Stimulated activated naive CD4-positive, alpha-beta T cell (primary cell): ENCODE measurements at places on chromosomes 1 and 21.

DNA sequence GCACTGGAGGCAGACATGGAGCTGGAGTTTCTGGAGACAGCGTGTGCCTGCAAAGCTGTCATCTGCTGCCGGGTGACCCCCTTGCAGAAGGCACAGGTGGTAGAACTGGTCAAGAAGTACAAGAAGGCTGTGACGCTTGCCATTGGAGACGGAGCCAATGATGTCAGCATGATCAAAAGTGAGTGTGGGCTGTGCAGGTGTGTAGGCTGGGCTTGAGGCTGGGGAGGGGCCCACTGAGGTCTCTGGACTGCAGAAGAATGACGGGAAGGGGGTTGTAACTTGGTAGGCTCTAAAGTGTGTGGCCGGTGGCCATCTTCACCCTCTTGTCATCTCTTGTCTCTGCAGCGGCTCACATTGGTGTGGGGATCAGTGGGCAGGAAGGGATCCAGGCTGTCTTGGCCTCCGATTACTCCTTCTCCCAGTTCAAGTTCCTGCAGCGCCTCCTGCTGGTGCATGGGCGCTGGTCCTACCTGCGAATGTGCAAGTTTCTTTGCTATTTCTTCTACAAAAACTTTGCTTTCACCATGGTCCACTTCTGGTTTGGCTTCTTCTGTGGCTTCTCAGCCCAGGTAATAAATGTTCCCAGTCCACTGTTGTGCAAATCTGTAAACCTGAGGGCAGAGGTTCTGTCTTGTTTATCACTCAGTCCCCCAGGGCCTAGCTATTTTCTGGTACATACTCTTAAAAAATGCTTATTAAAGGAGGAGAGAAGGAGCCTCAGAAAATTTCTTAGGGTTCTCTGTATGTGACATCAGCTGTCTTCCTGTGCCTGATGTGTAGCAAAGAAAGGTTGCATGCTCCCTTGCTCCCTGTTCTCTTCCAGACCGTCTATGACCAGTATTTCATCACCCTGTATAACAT is 19.9 kb downstream of the ATP8B2 start:
- peak; percentile 55 for DNase-seq

GRCh38 chr1:55320891-55321290 is 105.7 kb upstream of the USP24 start:
- no peak for DNase-seq

DNA sequence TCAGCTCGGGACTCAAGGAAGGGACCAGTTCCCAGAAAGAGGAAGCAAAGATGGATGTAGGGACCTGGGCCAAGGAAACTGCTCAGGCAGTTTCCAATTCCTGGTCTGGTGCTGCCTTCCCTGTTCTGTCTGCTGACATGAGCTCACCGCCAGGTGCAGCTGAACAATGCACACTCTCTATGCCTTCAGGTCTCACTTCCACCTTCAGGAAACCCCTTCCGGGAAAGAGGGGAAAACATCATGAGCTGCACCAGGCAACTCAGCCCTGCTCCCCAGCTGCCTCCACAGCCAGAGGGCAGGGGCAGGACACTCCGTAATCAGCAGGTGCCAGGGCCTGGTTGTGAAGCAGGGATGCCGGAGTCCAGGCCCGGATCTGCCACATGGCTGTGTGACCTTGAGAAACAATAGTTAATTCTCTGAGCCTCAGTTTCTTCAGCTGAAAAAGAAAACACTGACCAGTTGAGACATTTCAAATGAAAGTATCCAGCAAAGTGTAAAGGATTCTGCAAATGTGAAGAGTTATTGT is 27.8 kb downstream of the SMIM12 start:
- DNase-seq: no peak

GRCh38 chr1:243474136-243474881 is 218.5 kb downstream of the SDCCAG8 start:
- no peak for DNase-seq

DNA sequence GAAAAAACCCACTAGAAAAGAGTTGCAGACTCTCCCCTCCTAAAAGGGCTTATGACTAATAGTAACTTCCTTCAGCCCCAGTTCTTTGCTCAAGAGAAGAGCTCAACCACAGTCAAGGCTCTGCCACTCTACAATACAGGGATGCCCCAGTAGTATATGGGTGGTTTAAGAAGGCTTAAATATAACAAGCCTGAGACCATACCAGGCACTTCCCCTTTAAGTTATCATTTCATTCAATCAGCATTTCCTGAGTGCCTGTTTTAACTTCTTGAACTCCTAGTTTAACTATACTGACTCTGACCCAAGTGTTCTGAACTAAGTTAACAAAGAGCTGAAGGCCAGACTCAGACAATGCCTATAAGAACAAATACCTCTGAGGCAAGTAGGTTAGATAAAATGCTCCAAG is 19.8 kb downstream of the PRPF38A start:
- DNase-seq: no peak

DNA sequence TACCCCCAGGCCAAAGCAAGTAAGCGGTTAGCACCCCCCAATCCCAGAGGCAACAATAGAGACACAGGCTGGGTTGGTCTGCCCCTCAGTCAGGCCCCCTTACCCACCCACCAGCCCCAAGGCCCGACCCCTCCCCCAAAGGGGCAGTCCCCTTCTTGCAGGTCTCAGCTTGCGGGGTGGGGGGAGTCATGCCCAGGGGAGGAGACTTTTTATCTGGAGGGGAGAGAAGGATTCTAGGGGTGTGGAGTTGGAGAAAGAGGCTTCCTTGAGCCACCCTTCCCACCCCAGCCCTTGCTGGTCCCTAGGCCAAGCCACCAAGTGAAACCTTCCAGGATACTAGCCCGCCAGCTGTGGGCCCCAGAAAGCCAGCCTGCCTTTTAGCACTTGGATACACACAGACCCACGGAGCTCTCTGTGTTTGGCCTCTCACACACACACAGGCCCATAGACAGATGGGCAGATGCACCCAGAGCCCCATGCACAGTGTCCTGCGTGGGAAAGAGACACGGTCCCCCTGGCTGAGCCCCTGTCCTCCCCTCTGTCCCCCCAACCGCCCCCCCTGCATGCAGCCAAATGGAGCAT is 7.1 kb downstream of the TMEM54 start:
- no peak for DNase-seq

DNA sequence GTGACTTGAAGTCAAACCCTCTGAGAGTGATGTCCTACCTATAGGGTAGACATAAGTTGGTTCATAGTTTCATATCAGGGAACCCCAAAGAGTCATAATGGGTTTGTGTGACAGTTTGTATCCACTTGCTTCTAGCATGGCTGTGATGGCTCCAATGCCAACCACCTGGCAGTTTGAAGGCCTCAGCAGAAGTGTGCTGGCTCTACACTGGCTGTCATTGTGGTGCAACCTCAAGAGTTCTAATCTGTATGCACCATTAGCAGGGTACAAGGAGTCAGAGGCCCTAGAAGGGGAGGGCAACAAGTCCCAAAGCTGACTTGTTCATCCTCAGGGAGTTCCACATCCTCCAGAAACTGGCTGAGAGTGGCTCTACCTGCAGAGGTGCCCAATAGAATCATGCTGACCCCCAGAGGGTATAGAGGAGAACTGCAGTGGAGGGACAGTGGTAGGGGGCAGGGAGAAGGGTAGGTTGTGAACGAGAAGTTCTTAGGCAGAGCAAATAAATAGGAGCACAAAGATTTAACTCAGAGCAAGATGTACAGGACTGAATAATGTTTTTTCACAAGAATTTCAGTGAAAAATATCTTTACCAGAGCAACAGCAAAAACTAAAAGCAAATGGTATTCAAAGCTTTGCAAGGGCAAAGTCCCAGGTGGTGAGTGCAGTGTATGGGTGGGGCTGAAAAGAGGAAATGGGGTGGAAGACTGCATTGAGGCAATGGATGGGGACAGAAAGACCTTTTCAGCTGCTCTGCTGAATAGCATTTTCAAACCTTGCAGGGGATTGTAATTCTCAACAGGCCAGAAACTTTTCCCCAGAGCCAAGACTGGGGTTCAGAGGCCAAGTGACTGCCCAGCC is 3.2 kb downstream of the FCRL2 start:
- no peak for DNase-seq

DNA sequence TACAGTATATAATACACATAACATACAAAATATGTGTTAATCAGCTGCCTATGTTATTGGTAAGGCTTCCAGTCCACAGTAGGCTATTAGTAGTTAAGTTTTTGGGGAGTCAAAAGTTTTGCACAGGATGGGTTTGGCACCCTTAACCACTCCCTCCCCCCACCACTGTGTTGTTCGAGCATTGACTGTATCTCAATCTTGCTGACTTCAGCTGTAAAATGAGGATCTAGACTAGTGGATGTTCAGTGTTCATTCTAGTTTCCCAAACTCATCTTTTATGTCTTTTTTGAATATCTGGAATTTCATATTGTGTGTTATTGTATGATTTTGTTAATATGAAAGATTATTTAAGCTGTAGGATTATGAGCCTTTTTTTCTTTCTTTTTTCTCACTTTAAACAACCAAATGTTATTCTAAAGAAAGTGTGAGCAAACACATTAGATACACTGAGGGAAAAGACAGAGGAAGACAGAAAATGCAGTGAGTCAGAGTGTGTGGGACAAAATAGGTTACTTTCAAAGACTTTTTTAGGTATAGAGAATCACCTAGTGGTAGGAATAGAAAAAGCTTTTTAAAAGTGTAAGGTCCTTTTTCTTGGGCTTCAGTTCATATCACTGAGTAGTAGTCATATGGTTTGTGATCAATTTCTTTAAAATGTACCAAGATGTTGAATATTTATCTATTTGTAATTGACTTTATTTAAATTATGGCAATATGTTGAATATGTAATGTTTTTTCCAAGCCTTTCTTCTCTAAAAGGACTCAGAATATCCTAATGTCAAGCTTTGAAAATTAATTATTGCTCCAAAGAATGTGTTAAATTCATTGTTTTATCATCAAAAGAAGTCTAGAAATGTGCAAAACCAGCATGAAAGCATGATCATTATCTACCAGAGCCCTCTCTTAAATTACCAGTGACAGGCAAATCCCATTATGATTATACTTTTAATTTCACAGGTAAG is 17.9 kb upstream of the CENPF start:
- no peak for DNase-seq

GRCh38 chr21:32147041-32147440 is 131.8 kb downstream of the MIS18A start:
- no peak for DNase-seq

- DNase-seq: no peak
Measured at GRCh38 chr1:221192055-221192454, 312.8 kb downstream of the HLX start.

DNA sequence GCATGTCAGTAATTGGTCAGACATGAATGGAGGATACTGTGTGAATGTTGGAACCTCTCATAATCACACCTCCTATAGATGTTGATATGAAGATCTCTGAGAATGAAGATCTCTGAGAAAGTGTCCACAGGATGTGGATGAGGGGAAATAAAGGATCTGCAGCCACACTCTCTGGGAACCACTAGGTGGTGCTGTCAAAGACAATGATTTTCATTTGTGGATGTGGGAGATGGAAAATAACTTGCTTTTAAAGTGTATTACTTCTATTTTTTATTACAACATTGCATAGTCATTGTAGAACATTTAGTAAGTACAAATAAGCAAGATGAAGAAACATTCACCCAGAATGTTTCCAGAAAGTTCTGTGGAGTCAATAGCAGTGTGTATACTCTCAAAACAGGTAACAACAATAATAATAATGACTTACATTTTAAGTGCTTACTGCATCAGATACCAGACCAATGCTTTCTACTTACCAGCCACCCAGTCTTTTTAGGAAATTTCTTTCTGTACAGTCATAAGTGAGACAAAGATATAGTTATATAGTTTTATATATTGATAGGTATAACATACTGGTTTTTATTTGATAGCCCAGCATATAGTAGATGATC is 128.2 kb downstream of the ATG4C start:
- peak; percentile 1 for DNase-seq

DNA sequence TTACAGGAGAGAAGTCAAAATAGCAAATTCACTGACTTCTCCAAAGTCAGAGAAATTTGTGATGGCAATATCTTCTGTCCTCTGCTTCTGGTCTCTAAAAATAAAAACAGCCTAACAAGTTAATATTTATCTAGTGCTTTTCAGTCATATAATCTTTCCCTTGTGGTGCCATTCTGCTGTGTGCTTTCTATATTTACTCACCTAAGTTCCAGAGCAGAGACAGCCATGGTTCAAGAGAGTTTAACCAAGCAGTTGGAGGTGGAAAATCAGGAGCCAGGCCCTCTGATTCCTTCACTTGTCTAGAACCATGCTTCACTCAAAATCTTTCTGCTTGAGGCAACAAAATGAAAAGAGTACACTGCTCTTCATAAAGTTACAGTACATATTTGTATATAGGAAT is 39.3 kb downstream of the BRINP2 start:
- no peak for DNase-seq

GRCh38 chr1:209766051-209766450 is 10.2 kb downstream of the TRAF3IP3 start:
- DNase-seq: no peak

- no peak for DNase-seq
Measured at GRCh38 chr1:13908128-13908527, 208.1 kb downstream of the PRDM2 start.

- DNase-seq: no peak
Measured at GRCh38 chr1:31670593-31670964, 25.9 kb upstream of the PEF1 start.

- DNase-seq: no peak
Measured at GRCh38 chr1:45923343-45923742, 119.9 kb downstream of the MAST2 start.

- no peak for DNase-seq
Measured at GRCh38 chr1:225447650-225448089, 19.8 kb upstream of the LBR start.

DNA sequence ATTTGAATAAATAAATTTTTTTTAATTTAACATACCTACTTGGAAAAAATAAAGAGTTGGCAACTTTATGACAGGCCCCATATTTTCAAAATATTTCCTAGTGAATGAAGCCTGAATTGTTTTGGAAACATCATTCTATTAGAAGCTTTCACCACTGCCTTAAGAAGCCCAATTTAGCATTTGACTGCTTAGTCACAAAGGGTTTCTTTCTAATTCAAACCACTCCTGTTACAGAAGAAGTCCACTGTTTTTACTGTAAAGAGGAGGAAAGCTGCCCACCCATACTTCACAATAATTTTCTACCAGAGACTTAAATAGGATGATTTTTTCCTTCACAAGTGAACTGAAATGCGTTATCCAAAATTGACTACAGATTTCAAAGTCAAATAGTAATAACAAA is 534.6 kb upstream of the PTBP2 start:
- DNase-seq: no peak

DNA sequence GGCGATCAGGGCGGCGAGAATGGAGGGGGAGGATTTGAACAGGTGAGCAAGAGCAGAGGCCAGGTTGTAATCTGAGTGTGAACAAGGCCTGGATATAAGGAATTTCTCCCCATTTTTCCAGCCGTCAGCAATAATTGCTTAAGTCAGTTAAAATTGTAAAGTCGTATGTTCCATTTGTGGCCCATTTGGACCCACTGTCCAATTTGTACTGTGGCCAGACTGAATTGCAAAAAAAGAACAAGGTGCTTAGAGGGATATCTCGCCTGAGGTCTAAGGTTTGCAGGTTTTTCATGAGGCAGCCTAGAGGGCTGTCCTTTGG is 1.0 kb downstream of the ERVH48-1 start:
- no peak for DNase-seq

DNA sequence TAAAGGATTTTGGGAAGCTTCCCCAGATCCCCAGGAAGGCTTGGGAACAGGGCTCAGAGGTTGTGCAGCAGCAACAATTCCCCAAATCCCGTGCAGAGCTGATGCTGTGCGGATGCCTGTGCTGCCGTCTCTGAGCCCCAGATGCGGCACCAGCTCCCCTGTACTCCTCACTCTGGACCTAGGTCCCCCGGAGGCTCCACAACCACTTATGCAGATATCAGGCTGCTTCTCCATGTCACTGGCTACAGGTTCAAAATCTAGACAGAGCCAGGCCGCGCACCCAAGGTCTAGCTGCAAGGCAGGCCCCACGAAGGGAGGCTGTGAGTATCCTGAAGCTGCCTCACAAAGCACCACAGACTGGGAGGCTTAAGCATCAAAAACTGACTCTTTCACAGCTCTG is 81.6 kb downstream of the PDE9A start:
- no peak for DNase-seq
